ENCODE measurements at places on chromosomes 4 and X.

DNA sequence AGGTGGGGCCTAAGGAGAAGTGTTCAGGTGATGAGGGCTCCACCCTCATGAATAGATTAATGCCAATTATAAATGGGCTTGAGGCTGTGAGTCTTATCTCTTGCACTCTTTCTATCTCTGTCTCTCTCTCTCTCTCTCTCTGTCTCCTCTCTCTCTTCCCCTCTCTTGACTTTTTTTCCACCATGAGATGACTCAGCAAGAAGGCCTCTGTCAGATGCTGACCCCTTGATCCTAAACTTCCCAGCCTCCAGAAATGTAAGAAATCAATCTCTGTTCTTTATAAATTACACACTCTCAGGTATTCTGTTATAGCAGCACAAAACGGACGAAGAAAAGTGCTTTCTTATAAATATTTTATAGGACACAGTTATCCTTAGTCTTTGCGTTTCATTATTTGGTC lies 184.9 kb upstream of the PCDH7 start:
- no peak for DNase-seq

- DNase-seq: no peak
Measured at GRCh38 chr4:69775321-69775867, 15.0 kb upstream of the SULT1B1 start.

- DNase-seq: no peak
Measured at GRCh38 chrX:112818114-112819007, 22.3 kb downstream of the AMOT start.

- no peak for DNase-seq
Measured at GRCh38 chrX:17081511-17081910, 135.1 kb downstream of the REPS2 start.

DNA sequence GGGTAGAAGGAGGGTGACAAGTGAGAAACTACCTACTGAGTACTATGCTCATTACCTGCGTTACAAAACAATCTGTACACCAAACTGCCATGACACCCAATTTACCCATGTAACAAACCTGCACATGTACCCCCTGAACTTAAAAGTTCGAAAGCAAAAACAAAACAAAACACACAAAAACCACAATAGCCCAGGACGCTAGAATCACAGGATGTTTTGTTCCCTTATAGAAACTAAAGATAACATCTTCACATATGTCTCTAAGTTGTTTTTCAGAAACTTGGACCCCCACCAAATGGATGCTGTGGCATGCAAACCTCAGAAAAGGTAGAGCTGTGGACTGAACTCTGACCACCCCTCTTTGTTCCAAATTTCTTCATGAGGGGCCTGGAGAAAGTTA lies 25.2 kb upstream of the PNMA5 start:
- no peak for DNase-seq

DNA sequence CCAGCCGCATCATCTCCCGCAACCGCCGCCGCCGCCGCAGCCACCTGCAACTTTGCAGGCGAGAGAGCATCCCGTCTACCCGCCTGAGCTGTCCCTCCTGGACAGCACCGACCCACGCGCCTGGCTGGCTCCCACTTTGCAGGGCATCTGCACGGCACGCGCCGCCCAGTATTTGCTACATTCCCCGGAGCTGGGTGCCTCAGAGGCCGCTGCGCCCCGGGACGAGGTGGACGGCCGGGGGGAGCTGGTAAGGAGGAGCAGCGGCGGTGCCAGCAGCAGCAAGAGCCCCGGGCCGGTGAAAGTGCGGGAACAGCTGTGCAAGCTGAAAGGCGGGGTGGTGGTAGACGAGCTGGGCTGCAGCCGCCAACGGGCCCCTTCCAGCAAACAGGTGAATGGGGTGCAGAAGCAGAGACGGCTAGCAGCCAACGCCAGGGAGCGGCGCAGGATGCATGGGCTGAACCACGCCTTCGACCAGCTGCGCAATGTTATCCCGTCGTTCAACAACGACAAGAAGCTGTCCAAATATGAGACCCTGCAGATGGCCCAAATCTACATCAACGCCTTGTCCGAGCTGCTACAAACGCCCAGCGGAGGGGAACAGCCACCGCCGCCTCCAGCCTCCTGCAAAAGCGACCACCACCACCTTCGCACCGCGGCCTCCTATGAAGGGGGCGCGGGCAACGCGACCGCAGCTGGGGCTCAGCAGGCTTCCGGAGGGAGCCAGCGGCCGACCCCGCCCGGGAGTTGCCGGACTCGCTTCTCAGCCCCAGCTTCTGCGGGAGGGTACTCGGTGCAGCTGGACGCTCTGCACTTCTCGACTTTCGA lies 654 bp downstream of the ATOH1 start:
- DNase-seq: no peak

DNA sequence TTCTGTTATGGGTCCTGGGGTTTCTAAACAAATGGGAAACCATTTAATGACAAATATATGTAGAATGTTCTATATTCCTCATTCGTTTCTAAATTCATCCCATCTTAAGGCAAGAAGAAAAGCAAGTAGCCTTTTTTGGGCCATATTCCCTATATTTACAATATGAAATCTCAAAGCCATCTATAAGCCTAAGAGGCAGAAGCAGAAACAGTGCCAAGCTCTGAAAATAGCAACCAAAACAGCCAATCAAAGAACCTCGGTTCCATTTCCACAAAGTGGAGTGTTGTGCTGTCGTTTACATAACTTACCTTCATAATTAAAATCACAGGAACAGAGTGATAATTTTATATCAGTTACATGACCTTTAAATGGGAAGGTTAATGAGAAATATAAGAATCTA lies 330.6 kb upstream of the GATB start:
- no peak for DNase-seq

DNA sequence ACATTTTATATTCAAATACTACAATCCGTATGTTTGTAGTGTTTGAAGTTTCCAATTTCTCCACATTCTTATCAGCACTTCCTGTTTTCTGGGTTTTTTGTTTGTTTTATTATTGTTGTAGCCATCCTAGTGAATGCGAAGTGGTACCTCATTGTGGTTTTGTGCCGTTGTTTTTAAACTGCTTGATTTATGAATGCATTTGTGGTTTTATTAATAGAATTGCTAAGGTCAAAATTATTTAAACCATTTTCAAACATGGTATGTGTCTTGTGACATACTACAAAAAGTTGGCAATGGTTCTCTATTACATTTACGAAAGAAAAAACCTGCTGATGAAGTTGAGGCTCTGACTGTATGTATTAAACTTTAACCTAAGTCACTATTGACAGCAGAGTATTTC lies 780.0 kb upstream of the MAGEB2 start:
- no peak for DNase-seq

- no peak for DNase-seq
Measured at GRCh38 chr4:182085051-182085480, 158.1 kb upstream of the TENM3 start.

DNA sequence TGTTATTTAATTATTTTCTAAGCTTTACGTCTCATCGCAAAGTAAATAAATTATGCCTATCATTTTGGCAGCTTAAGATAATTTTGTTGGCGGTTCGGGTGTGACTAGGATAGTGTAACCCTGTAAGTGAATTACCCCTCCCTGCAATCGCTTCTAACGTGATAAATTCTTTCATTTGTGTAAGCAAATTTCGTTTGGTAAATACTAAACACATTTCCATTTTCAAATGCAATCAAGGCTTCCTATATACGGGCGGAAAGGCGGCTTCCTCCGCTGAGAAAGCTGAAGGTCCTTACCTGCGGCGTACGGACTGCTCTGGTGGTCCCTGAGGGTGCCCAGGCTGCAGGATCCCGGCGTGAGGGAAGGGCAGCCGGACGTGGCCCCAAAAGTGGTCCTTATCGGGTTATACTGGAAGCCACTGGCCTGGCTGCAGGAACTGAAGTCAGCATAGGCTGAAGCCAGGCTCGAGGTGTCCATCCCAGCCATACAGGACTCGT lies 403 bp downstream of the PHOX2B start:
- DNase-seq: no peak

DNA sequence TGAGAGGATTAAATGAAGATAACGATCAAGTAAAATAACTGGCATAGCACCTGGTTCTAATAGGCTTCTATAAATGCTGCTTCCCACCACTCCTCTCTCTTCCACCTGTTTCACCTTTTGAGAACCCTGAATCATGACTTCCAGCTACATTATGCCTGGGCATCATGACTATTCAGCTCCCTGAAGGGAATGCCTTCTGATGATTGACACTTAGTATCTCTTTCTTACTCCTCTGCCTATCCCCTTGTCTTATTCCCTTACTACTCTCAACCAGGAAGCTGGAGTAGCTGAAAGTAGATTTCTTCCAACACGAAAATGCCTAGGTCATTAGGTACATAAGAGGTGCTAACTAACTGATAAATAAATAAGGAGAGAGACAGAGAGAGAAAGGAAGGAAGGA lies 24.7 kb upstream of the CXCL8 start:
- DNase-seq: no peak

DNA sequence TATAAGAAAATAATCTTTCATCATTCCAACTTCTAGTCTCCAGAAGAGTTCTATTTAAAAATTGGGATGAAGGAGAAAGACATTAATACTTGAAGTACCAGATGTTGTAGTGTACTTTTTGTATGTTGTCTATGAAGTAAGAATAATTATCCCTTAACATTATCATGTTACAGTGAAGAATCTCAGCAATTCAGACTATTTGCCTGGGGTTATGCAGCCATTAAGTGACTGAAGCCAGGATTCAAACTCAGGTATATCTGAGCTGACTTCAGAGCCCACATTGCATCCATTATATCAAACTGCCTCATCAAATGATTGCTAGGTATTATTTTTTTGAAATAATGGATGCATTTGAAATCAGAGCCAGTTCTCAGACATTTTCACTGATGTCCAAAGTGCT lies 76.1 kb upstream of the FHDC1 start:
- DNase-seq: no peak

DNA sequence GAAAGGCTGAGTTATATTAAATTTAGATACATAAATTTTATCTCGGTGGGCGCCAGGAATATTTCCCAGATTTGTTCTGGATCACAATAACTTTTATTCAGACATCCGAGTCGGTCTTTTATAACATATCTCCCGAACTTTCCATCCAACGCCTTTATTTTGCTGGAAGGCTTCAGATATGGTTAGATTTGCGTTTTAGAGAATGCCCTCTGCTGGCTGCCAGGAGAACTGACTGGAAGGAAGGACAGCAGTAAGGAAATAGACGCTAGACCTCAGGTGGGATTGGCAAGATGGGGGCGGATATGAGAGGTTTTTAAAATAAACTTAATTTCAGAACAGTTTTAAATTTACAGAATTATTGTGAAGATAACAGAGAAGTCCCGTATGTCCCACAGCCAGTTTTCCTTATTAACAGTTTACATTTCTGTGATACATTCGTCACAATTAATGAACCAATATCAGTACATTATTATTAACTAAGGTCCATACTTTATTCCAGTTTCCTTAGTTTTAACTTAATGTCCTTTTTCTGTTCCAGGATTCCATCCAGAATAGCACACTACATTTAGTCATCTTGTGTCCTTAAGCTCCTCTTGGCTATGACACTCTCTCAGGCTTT lies 4.6 kb upstream of the KANTR start:
- no peak for DNase-seq

- DNase-seq: no peak
Measured at GRCh38 chr4:174056959-174057358, 226.5 kb downstream of the FBXO8 start.

GRCh38 chr4:130233377-130234047 lies 1137.6 kb downstream of the C4orf33 start:
- DNase-seq: no peak

DNA sequence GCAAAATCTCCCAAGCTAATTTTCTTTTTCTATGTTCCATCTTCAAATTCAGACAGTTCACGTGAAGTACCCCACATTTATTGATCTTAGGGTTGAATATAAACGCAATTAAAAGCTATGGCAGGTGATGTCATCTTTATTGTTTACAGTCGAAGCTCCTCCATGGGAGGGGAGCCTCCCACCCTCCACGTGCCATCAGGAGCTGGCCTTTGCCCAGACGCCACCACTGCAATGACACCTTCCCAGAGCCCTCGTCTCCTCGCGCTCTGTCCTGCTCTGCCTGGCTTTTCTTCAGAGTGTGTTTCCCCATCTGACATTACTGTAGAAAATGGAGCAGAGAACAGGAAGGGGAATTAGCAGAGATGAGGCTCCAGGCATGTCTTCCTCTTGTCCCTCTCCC lies 18.8 kb upstream of the CYP4V2 start:
- DNase-seq: no peak

DNA sequence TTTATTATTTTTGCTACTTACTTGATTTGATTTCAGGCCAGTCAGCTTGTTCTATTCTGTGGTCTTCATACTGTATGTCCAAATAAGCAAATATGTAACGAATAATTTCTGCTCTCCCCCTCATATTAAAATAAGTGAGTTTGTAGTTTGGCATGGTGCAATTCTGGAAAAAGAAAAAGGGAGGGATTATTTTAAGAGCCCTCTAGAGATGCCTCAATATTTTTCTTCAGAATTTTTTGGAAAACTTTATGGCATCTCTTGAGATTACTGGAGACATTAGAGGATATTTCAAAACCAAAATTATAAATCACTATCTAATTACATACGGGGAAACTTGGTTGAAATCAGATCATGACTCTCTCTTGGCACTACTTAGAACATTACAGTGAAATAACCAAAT lies 8.2 kb downstream of the HPGDS start:
- DNase-seq: no peak

DNA sequence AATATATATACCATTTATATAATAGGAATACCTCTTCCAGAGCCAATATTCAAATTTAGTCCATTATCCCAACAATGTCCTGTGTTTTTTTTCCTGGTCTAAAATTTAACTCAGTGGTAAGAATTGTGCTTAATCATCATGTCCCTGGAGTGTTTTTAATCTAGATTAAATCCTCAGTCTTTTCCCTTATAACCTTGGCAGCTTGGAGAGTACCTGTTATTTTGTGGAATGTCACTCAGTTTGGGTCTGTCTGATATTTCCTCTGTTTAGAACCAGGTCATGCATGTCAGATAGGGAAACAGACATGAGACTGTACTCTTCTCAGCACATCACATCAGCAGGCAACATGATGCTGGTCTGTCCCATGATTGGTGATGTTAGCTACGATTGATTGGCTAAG lies 96.6 kb downstream of the HPGD start:
- DNase-seq: no peak

DNA sequence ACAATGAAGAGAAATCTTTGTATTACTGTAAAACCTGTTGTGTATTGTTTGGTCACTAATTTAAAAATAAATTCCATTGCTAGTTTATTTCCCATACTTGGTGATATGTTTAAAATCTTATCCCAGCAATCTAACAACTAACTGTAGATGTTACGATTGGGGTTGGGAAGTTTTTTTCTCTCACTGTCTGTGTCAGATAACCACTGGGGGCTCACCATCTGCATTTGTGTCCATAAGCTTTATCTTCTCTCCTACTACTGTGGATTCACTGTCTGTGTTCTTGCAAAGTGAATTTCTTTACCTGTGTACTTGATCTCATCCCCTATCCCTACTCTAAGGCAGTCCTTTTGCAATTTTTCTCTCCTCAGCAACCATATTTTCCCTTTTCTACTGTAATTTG lies 81.3 kb downstream of the STIM2 start:
- no peak for DNase-seq

- DNase-seq: no peak
Measured at GRCh38 chrX:68940601-68941000, 111.8 kb downstream of the EFNB1 start.

- no peak for DNase-seq
Measured at GRCh38 chr4:173449380-173449717, 50.4 kb upstream of the SCRG1 start.

- DNase-seq: no peak
Measured at GRCh38 chrX:16112428-16112827, 10.9 kb upstream of the GRPR start.

Measured in activated T-cell treated with anti-CD3 and anti-CD28 coated beads, Interleukin-2, amount 50 U/mL, for 48 hours (primary cell).